ENCODE measurements at places on chromosomes 3 and 15. TPM values are rescaled to one million over a fixed set of nuclear protein-coding genes. Genes with fewer than 3 reads are reported as not detected.

The RTP3 gene
- total RNA-seq, result not detected

The NPAP1 gene
- not detected for total RNA-seq

The DOCK3 gene
- total RNA-seq, result 0.17 TPM

The PDE12 gene
- 18.2 TPM for total RNA-seq

The GOLGA8Q gene
- 1.5 TPM for total RNA-seq
